ENCODE measurements at places on chromosomes 5 and 9. TPM values are rescaled to one million over a fixed set of nuclear protein-coding genes. Genes with fewer than 3 reads are reported as not detected.

Gene PCDHGB4
- total RNA-seq: 0.13 TPM

- DNase-seq: no peak
Observed at GRCh38 chr9:83220730-83221129, 157.8 kb upstream of the RASEF start.

DNA sequence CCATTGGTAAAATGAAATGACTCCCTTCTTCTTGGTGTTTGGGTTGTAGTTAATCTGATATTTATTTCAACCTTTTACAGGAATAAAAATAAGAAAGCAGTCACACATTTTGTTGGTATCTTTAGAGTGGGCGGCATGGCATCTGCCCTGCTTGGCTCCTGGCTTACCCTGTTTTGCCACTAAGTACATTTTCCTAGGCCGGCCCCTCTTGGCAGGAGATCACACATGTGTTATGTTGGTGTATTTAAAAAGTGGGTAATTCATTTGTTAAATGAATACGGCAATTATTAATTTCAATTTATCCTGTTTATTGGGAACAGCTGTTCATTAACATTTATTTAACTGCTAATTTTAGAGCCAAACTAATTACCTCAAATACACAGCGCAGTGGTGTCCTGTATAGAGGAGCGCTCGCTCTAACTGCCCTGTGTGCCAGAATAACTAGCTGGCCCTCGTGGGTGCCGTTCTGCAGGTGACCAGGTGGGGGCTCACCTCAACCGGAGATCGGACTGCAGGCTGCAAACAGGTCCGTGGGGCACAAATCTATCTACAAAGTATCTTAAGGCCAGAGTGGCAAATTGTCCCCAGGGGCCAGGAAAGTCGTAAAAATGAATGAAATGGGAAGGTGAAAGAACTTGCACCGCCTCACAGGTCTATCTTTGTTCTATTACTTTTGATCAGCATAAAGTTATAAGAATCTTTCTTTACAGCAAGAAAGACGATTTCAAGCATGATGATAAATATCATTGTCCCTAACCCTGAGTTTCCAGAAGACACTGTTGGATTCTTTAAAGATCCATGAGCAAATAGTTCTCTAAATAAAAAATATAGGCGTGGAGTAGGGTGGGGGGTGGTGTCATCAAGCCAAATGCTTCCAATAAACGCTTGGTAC lies 26.2 kb upstream of the GPR151 start:
- peak; percentile 50 for DNase-seq

DNA sequence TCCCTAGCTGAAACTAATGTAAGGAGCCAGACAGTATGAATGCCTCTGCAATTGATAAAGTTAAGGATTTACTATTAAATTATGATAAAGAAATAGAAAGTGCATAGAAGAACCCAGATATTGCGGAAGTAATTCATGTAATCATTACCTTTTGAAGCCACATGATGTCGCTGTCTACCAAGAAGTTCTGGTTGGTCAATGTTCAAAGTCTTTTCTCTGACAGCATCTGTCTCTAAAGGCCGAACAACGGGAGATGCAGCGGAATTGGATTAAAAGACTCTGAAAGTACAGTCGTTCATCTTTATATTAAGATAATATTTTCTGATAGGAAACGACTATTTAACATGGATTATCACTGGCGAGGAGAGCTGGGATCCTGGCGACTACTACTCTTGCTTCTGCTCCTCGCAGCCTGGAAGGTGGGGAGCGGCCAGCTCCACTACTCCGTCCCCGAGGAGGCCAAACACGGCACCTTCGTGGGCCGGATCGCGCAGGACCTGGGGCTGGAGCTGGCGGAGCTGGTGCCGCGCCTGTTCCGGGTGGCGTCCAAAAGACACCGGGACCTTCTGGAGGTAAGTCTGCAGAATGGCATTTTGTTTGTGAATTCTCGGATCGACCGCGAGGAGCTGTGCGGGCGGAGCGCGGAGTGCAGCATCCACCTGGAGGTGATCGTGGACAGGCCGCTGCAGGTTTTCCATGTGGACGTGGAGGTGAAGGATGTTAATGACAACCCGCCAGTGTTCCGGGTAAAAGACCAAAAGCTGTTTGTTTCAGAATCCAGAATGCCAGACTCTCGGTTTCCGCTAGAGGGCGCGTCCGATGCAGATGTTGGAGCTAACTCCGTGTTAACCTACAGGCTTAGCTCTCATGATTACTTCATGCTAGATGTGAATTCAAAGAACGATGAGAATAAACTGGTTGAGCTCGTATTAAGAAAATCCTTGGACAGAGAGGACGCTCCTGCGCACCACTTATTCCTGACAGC lies at the start of gene PCDHA8:
PCDHA8 (plus strand) TSS at position 210 of the 985 bp plus-strand sequence; CDS start at position 345, 135 bp downstream.
- DNase-seq: no peak

GRCh38 chr5:89758146-89758545 lies 651.4 kb downstream of the CETN3 start:
- DNase-seq: no peak
